ENCODE measurements at places on chromosomes 13 and 19. TPM values are rescaled to one million over a fixed set of nuclear protein-coding genes. Genes with fewer than 3 reads are reported as not detected.

DNA sequence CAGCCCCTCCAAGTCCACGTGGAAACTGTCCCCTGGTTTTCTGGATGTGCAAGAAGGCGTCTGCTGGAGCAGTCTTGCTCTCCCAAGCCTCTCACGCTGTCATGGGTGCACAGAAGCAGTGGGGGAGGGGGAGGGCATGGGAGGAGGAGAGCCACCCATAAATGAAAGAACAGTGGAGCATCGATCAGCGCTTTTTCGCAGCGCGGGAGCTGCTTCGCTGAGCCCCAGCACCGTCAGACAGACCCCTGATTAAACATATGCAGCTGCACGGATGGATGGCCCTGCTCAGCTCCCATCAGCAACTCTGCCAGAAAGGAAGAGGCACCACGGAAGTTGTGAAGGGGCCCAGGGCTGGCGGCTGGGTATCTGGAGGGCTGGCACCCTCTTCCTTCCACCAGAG is 264.9 kb downstream of the UQCRFS1 start:
- peak; percentile 39 for DNase-seq

DNA sequence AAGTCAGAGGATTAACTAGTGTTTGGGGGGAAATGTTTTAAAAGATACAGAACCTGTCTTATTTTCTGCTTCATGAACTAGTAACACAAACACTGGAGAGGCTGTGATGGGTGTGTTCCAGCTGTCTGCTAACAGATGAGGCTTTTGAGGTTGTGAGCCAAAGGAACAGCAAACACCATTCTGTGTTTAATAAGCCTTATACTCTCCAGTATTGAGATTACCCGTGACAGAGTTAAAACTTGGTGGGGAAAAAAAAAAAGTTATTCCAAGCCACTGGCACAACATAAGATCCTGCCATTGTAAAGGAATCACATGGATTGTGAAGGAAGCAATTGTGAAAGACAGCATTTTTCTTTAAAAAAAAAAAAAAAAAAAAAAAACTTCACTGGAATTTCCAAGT is 48.4 kb downstream of the KCTD12 start:
- no peak for DNase-seq

Gene PVR
- total RNA-seq = 30.4 TPM

Gene CYP2A6
- not detected for total RNA-seq

DNA sequence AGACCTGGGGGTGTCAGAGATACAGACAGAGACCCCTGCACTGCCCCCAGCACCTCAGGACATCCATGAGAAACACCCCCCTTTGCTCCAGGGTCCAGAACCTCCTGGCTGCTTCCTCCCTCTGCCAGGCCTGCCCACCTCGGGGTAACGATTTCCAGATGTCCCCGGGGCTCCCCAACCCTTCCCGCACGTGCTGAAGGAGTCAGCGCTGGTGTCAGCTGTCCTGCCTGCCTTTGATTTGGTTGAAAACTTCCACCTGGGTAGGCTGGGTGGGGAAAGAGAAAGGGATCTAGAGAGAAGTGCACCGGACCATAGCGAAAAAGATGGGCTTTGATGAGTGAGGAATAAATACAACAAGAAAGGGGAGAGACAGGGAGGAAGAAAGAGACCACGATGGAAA is 1.5 kb upstream of the CGB7 start:
- DNase-seq = no peak

- DNase-seq = no peak
These were observed 13.7 kb upstream of the ZNF492 start for GRCh38 chr19:22620401-22620800.

- DNase-seq = no peak
These were observed 1519.9 kb upstream of the MIR17HG start for GRCh38 chr13:89827552-89827951.

DNA sequence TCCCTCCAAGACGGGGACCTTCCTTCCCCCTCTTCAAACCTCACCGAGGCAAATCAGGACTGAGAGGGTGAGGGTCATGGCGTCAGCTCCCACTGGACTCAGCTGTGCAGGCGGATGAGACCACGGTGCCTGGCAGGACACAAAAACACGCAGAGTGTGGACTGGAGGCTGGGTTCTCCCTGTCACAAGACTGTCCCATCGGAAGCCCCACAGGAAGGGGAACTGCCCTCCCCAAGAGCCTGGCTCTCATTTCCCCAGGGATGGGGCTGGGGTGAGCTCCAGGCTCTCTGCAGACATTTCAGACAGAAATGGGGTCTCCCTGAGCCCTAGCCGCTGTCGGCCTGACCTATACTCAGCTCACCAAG is at the start of gene LILRB5:
Gene LILRB5, minus strand, starts transcription at position 158 of the 365 bp plus-strand sequence. Its CDS starts 80 bp downstream, at position 78.
- DNase-seq = peak; percentile 33

GRCh38 chr19:1567848-1568227 is 287 bp downstream of the MEX3D start:
- DNase-seq = no peak

GRCh38 chr13:110479648-110480047 is 81.9 kb downstream of the RAB20 start:
- no peak for DNase-seq

- peak; percentile 90 for DNase-seq
These were observed 12.2 kb downstream of the PIP5K1C start for GRCh38 chr19:3687774-3688706.

DNA sequence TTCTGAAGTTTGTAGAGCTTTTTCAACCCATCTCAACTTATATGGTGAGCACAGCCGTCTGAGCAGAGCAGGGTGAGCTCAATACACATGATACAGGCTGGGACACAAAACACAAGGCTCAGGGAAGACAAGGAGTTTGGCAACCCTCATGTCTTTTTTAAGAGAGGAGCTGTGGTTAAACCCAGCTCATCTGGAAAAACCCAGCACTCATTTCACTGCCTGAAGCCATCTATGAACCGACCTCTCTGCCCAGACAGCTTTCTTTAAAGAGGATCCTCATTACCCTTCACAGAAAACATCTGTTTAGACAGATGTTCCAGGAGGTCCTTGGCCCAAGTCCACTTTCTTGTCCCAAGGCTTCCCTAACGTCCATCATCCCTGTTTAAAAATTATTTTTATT is 170.0 kb upstream of the TSHZ3 start:
- no peak for DNase-seq

- DNase-seq = peak; percentile 47
These were observed 70.3 kb upstream of the MCF2L start for GRCh38 chr13:112898621-112899280.

GRCh38 chr19:48842789-48843162 is 6.5 kb upstream of the HSD17B14 start:
- DNase-seq = peak; percentile 84

DNA sequence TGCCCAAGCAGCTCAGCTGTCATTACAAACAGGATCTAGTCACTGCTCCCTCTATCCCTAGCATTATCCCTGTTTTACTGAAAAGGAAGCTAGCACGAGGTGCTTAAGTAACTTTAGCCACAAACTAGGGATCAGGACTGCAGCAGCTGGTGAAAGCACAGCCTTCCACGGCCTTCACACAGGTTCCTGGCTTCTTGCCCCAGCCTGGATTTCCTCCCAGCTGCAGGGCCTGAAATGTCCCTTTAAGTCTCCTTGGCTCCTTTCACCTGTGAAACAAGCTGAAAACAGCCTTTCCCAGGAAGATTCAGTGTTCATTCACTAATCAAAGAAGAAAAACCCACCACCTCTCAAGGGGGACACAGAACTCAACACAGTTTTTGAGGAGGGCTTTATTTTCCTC is 754.5 kb downstream of the DIAPH3 start:
- DNase-seq = peak; percentile 60

GRCh38 chr13:46492946-46493345 is 60.0 kb upstream of the LRCH1 start:
- DNase-seq = no peak

DNA sequence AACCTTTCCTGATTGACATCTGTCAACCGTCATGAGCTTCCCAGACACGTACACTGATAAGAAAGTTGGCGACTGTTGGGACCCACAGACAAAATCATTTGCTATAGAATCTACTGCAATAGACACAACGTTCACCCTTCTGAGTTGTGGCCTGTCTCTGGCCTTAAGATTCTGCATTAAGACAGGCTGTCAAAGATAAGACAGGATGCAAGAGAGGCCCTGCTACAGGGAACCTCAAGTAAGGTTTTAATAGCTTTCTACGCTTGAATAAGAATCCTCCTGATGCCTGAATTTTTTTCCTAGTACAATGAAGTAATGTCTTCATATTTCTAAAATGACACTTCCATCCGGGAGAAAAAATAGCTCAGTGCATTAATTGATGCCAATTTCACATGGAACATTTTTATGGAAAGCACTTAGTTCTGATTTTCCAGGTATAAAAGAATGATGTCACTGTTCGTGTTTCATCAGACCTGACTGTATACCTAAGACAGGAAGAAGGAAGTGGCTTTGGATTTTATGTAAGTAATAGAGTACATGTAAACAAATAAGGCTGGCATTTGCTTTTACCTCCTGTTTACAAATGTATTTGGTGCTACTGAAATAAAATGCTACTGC is 275.2 kb upstream of the GPC6 start:
- DNase-seq = no peak

Gene ZIC2
- total RNA-seq = 182 TPM

Gene KIR2DL1
- total RNA-seq = not detected
